ENCODE measurements at places on chromosomes 2 and 18.

- DNase-seq, result no peak
Measured at GRCh38 chr18:78421392-78421791, 558.2 kb upstream of the SALL3 start.

- no peak for DNase-seq
Measured at GRCh38 chr2:217631115-217631514, 371.7 kb downstream of the TNS1 start.

DNA sequence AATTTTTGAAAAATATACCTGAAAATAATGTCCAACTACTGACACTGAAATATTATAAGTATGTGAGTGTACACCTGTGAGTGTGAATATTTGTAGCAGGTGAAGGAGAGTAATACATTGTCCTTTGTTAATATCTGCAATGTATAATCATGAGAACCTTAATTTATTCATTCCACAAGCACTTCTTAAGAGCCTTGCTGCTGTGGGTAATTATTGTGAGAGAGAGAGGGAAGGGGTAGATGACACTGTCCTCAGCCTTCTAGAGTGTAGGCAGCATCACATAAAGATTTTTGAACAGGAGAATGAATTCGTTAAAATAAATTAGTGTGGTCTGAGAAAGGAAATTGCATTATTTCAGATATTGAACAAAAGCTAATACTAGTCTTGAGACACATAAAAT is 157.2 kb downstream of the MAP2 start:
- no peak for DNase-seq

GRCh38 chr2:112523291-112523777 is 18.9 kb upstream of the POLR1B start:
- no peak for DNase-seq

- no peak for DNase-seq
Measured at GRCh38 chr2:64928813-64929212, 60.4 kb upstream of the SLC1A4 start.

- no peak for DNase-seq
Measured at GRCh38 chr2:181105562-181105961, 125.2 kb downstream of the UBE2E3 start.
